ENCODE measurements at places on chromosomes 4 and X. TPM values are rescaled to one million over a fixed set of nuclear protein-coding genes. Genes with fewer than 3 reads are reported as not detected.
A peak's percentile ranks its signal among the peaks of the same experiment; 100 is the strongest.

GRCh38 chrX:40247848-40248622 lies 150.3 kb upstream of the BCOR start:
- no peak for DNase-seq
- no peaks in the 10 kb centered on the region for H3K36me3 ChIP-seq
- peaks cover 11% of the 10 kb centered on the region for H3K4me1 ChIP-seq
- no peak overlapping the region for H3K4me3 ChIP-seq

The COQ2 gene
- 5.3 TPM for total RNA-seq

DNA sequence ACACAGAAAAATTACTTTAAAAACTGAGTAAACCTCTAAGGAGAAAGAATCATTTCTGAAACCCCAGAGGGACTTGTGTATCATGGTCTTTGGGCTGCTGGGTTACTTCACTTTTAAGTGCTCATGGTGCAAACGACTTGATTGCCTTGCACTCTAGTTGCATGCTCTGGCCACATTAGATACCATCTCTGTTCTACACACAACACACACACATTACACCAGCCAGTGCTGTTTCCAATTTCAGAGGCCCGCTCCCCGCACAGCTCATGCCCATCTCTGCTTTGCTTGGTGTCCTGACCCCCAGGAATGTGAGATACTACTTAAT lies 2.1 kb downstream of the PPP3CA start:
- peaks cover 16% of the 10 kb centered on the region for H3K27me3 ChIP-seq
- DNase-seq = no peak
- peak overlapping the region; percentile 92 for H3K27ac ChIP-seq
- peaks cover 35% of the 10 kb centered on the region for H3K4me1 ChIP-seq
- peak overlapping the region; percentile 96 for H3K4me3 ChIP-seq
- no peaks in the 10 kb centered on the region for H3K36me3 ChIP-seq

GRCh38 chr4:87317527-87317926 lies 5.2 kb downstream of the HSD17B13 start:
- H3K4me1 ChIP-seq = no peaks in the 10 kb centered on the region
- peaks cover 3% of the 10 kb centered on the region for H3K36me3 ChIP-seq
- H3K4me3 ChIP-seq = no peak overlapping the region
- no peaks in the 10 kb centered on the region for H3K27me3 ChIP-seq

DNA sequence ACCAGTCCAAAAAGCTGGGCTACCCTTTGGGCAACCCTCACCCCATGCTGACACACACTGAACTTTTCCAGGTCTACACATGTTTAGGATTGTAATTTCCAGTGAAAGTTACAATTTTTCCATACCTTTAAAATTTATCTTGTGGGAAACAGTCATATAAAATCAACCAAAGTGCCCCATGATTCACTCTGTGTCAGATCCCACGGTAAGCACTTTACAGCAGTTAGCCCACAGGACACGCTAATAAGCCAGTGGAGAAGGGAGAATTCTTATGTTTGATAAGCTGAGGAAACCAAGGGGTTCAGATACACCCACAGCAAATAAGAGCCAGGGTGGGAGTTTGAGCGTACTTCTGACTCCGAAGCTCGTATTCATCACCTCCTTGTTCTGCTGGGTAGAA lies 72.4 kb upstream of the TBL1X start:
- no peak overlapping the region for H3K27ac ChIP-seq
- H3K27me3 ChIP-seq = no peaks in the 10 kb centered on the region
- no peak for DNase-seq
- H3K4me1 ChIP-seq = no peaks in the 10 kb centered on the region
- H3K36me3 ChIP-seq = no peaks in the 10 kb centered on the region

- DNase-seq = no peak
- no peaks in the 10 kb centered on the region for H3K36me3 ChIP-seq
- H3K4me1 ChIP-seq = no peaks in the 10 kb centered on the region
These were observed 16.8 kb upstream of the EPGN start for GRCh38 chr4:74291471-74291870.

The AADAT gene
- not detected for total RNA-seq

- no peaks in the 10 kb centered on the region for H3K4me1 ChIP-seq
- no peak for DNase-seq
- no peak overlapping the region for H3K4me3 ChIP-seq
- no peak overlapping the region for H3K27ac ChIP-seq
- no peaks in the 10 kb centered on the region for H3K36me3 ChIP-seq
These were observed 68.0 kb upstream of the HELT start for GRCh38 chr4:184950117-184950830.

- DNase-seq = no peak
- no peaks in the 10 kb centered on the region for H3K4me1 ChIP-seq
- peaks cover 9% of the 10 kb centered on the region for H3K27me3 ChIP-seq
- H3K27ac ChIP-seq = no peak overlapping the region
- no peaks in the 10 kb centered on the region for H3K36me3 ChIP-seq
- no peak overlapping the region for H3K4me3 ChIP-seq
These were observed 22.6 kb upstream of the IGFBP7 start for GRCh38 chr4:57132743-57133137.

DNA sequence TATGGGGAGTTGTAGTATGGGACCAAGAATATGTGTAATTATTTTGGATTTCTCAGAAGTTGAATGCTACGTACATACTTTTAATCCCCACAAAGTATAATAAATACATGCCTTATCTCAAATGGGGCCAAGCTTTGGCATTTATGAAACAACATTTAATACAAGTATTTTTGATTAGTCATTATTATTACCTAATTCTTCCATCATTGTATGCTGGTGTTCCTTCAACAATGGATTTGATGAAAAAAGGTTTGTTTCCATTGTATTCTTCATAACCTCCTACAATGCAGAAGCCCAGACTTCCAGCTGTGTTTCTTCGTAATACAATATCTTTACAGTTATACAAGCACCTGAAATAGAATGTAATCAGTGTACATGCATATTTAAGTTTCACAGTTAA lies 83.8 kb downstream of the FIP1L1 start:
- H3K4me1 ChIP-seq = peaks cover 2% of the 10 kb centered on the region
- no peak overlapping the region for H3K27ac ChIP-seq
- peaks cover 13% of the 10 kb centered on the region for H3K36me3 ChIP-seq
- H3K27me3 ChIP-seq = no peaks in the 10 kb centered on the region
- no peak overlapping the region for H3K4me3 ChIP-seq

The FGF2 gene
- total RNA-seq = not detected

DNA sequence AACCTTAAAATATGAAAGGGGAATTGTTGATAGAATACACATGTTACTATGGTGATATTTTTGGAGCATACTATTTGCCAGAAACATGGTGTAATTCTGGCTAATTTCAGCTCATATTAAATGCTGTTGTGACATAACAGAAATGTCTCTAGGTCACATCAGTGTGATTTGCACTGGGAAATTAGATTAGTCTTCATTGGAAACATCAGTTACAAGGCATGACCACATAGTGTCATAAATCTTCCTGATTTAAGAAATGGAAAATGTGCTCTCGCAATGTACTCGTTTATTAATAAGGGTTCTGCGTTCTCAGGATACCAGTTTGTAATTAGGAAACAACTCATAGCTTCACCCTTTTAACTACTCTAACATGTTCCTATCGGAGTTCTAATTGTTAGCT lies 72.9 kb upstream of the GYPA start:
- no peaks in the 10 kb centered on the region for H3K36me3 ChIP-seq
- peaks cover 15% of the 10 kb centered on the region for H3K27me3 ChIP-seq
- no peak overlapping the region for H3K4me3 ChIP-seq
- no peaks in the 10 kb centered on the region for H3K4me1 ChIP-seq

The UGT2A1 gene
- not detected for total RNA-seq

DNA sequence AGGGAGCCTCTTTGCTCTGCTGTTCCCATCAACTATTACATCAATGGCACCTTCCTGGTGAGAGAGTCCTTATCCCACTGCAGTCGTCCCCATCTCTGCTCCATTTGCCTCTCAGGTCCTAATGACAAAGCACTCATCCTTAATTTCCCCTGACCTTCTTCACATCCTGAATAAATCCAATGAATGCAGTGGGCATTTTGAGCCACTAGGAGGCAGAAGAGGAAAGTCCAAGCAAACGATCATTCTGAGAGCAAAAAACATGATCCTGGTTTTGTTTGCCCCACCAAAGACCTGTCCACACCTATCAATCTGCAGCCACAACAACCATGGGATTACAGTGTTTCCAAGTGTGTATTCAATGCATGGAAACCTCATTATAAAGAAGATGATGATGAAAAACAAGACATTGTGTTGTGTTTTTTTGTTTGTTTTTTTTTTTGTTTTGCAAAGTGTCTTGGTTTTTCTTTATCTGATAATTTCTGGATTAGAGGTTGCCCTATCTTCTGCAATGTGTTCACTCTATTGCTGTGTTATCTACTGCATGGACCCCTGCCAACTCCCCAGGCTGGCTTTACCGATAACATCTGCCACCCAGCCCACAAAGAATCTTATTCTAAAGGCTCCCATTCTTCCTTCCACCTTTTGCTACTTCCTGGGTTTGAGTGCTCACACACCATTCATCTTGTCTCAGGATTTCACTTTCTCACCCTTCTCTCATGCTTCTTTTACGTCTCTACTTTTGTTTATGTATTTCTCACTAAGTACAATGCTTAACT lies 207.2 kb downstream of the NLGN4X start:
- peaks cover 7% of the 10 kb centered on the region for H3K27me3 ChIP-seq
- no peaks in the 10 kb centered on the region for H3K36me3 ChIP-seq
- no peak overlapping the region for H3K4me3 ChIP-seq
- H3K27ac ChIP-seq = no peak overlapping the region
- no peak for DNase-seq

GRCh38 chrX:129843209-129843458 lies 552 bp downstream of the ZDHHC9 start:
- H3K36me3 ChIP-seq = peaks cover 3% of the 10 kb centered on the region
- H3K27me3 ChIP-seq = no peaks in the 10 kb centered on the region
- peak overlapping the region; percentile 88 for H3K4me3 ChIP-seq
- no peak for DNase-seq
- H3K4me1 ChIP-seq = peaks cover 29% of the 10 kb centered on the region

DNA sequence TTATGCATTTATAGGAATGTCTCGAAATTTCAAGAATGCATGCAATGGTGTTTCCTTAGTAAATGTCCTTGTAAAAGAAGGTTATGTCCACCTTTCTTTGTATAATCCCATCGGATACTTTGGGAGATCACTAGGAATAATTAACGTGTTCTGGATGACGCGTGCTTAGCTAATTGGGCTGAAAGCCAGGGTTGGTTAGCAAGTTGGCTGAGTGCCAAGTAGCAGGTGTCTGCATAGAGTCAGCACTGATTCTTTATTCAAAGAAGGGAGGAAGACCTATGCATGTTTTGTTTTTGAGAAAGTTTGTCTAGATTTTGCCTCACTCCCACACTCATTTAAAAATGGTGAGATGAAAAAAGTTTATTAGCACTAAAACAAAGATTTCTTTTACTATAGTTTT lies 144.6 kb downstream of the SOX3 start:
- no peak overlapping the region for H3K27ac ChIP-seq
- H3K27me3 ChIP-seq = no peaks in the 10 kb centered on the region
- no peak for DNase-seq

GRCh38 chr4:111066001-111066400 lies 443.1 kb upstream of the PITX2 start:
- H3K36me3 ChIP-seq = no peaks in the 10 kb centered on the region
- no peaks in the 10 kb centered on the region for H3K27me3 ChIP-seq
- H3K4me3 ChIP-seq = no peak overlapping the region
- DNase-seq = no peak
- H3K27ac ChIP-seq = no peak overlapping the region
- no peaks in the 10 kb centered on the region for H3K4me1 ChIP-seq

DNA sequence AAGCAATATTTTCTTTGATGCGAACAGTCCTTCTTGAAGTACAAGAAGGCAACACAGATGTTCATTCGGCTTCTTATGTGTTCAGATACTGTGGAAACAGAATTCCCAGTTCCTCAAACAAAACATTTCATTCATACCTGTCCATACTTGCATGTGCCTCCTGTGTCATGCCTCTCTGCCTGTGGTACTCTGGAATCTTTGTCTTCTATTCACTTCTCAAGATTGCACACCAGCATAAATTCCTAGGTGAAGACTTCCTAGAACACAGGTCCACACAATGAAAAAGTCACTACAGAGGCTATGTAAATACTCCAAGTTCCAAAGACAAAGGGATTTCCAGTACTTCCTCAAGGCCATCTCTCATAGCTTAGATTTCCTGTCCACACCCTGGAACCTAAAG lies 367.2 kb downstream of the AFF2 start:
- no peaks in the 10 kb centered on the region for H3K4me1 ChIP-seq
- no peaks in the 10 kb centered on the region for H3K36me3 ChIP-seq
- DNase-seq = no peak
- no peak overlapping the region for H3K27ac ChIP-seq
- H3K4me3 ChIP-seq = no peak overlapping the region

- peak overlapping the region; percentile 89 for H3K4me3 ChIP-seq
- peaks cover 32% of the 10 kb centered on the region for H3K4me1 ChIP-seq
- H3K27ac ChIP-seq = no peak overlapping the region
- DNase-seq = peak; percentile 29
- H3K27me3 ChIP-seq = peaks cover 36% of the 10 kb centered on the region
These were observed 626 bp upstream of the FRAS1 start for GRCh38 chr4:78056265-78057129.

- H3K27ac ChIP-seq = no peak overlapping the region
- no peak for DNase-seq
- no peaks in the 10 kb centered on the region for H3K27me3 ChIP-seq
- no peaks in the 10 kb centered on the region for H3K36me3 ChIP-seq
- no peak overlapping the region for H3K4me3 ChIP-seq
These were observed 947.1 kb upstream of the HS3ST1 start for GRCh38 chr4:12375805-12376204.

GRCh38 chr4:23737571-23737970 lies 152.3 kb downstream of the PPARGC1A start:
- H3K4me1 ChIP-seq = no peaks in the 10 kb centered on the region
- DNase-seq = no peak
- no peak overlapping the region for H3K4me3 ChIP-seq
- no peaks in the 10 kb centered on the region for H3K36me3 ChIP-seq
- H3K27me3 ChIP-seq = no peaks in the 10 kb centered on the region

GRCh38 chr4:48635980-48636379 lies 144.1 kb downstream of the FRYL start:
- H3K36me3 ChIP-seq = no peaks in the 10 kb centered on the region
- H3K4me3 ChIP-seq = no peak overlapping the region
- H3K27ac ChIP-seq = no peak overlapping the region
- H3K4me1 ChIP-seq = peaks cover 26% of the 10 kb centered on the region

- no peaks in the 10 kb centered on the region for H3K36me3 ChIP-seq
- no peak overlapping the region for H3K27ac ChIP-seq
- H3K4me3 ChIP-seq = no peak overlapping the region
- peaks cover 2% of the 10 kb centered on the region for H3K27me3 ChIP-seq
These were observed 236.1 kb downstream of the OPHN1 start for GRCh38 chrX:68196939-68197791.

The GALNTL6 gene
- not detected for total RNA-seq

GRCh38 chr4:126853715-126854114 lies 779.0 kb upstream of the INTU start:
- no peak overlapping the region for H3K4me3 ChIP-seq
- H3K4me1 ChIP-seq = no peaks in the 10 kb centered on the region
- no peak overlapping the region for H3K27ac ChIP-seq
- no peaks in the 10 kb centered on the region for H3K27me3 ChIP-seq

The SERTM2 gene
- not detected for total RNA-seq

DNA sequence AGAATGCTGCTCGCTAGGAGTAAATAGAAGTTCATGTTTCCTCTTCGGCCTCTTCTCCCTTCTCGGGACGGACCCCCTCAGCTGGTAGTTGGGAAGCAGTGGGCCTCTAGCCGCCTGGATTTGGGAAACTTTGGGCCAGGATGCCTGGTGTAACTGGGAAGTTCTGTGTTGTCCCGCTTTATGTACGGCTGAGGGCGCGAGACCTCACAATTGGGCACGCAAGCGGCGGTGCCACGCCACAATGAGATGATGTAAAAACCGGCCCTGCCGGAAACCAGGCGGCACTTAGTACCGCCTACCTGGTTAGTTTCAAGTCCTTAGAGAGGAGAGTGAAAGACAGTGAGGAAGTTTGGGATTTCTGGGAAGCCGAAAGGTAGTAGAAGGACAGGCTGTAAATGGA lies at the start of gene CT83:
TSS of gene CT83 (minus strand) at position 155 of the 400 bp plus-strand sequence. CDS start at position 35, 120 bp downstream.
- no peaks in the 10 kb centered on the region for H3K4me1 ChIP-seq
- DNase-seq = no peak
- H3K4me3 ChIP-seq = no peak within 1 kb of the TSS
- no peaks in the 10 kb centered on the region for H3K36me3 ChIP-seq
- no peaks in the 10 kb centered on the region for H3K27me3 ChIP-seq

Measured in naive thymus-derived CD8-positive, alpha-beta T cell (primary cell).